ENCODE measurements at places on chromosomes 3 and 15. TPM values are rescaled to one million over a fixed set of nuclear protein-coding genes. Genes with fewer than 3 reads are reported as not detected.

TRIM71 gene
- not detected for total RNA-seq

TERB2 gene
- not detected for total RNA-seq

FOXP1 gene
- total RNA-seq, result 537 TPM

GHRL gene
- total RNA-seq, result 1.3 TPM

MUC4 gene
- 0.07 TPM for total RNA-seq

DIS3L gene
- 39.2 TPM for total RNA-seq

DNA sequence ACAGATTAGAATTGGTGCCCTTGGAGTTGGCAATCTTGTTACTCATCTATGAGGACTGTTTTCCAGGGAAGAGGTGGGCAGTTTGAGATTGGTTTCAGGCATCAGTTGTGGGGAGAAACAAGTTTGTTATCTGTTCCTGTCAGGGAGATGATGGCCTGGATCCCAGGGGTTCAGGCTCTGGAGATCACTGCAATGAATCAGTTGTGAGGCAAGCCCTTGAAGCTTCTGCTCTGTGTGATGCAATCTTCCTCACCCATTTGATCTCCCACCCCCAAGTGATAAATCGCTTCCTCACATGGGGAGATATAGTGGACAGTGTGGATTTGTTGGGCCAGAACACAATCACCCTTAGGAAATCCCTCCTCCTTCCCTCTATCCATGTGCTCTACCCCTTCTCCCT is 276.6 kb upstream of the LRTM1 start:
- H3K36me3 ChIP-seq, result no peaks in the 10 kb centered on the region
- H3K27ac ChIP-seq, result no peak overlapping the region
- H3K4me1 ChIP-seq, result no peaks in the 10 kb centered on the region
- no peak overlapping the region for H3K4me3 ChIP-seq
- no peaks in the 10 kb centered on the region for H3K27me3 ChIP-seq
- no peak for DNase-seq

DNA sequence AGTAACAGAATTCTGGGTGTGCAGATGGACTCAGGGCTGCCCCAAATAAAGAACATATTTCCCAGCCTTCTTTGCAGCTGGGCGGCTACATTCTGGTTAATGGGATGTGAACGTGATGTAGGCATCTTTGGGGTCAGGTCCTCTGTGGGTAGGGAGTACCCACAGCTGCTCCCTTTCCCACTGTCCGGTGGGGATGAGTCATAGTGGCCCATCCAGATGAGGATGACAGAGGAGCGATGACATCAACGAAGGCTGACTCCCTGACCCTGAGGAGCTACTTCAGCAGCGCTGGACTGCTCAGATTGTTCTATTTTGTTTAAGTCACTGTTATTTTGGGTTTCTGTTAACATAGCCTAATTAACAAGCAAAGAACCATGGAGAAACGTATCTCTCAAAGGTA is 38.0 kb downstream of the SRPRB start:
- H3K36me3 ChIP-seq, result no peaks in the 10 kb centered on the region
- no peak overlapping the region for H3K27ac ChIP-seq
- no peaks in the 10 kb centered on the region for H3K4me1 ChIP-seq
- H3K4me3 ChIP-seq, result no peak overlapping the region
- H3K27me3 ChIP-seq, result no peaks in the 10 kb centered on the region

GRCh38 chr15:101498717-101499480 is 9.4 kb upstream of the PCSK6 start:
- H3K4me3 ChIP-seq, result no peak overlapping the region
- H3K4me1 ChIP-seq, result peaks cover 3% of the 10 kb centered on the region
- H3K27ac ChIP-seq, result no peak overlapping the region
- DNase-seq, result no peak
- H3K27me3 ChIP-seq, result peaks cover 3% of the 10 kb centered on the region
- H3K36me3 ChIP-seq, result no peaks in the 10 kb centered on the region

DNA sequence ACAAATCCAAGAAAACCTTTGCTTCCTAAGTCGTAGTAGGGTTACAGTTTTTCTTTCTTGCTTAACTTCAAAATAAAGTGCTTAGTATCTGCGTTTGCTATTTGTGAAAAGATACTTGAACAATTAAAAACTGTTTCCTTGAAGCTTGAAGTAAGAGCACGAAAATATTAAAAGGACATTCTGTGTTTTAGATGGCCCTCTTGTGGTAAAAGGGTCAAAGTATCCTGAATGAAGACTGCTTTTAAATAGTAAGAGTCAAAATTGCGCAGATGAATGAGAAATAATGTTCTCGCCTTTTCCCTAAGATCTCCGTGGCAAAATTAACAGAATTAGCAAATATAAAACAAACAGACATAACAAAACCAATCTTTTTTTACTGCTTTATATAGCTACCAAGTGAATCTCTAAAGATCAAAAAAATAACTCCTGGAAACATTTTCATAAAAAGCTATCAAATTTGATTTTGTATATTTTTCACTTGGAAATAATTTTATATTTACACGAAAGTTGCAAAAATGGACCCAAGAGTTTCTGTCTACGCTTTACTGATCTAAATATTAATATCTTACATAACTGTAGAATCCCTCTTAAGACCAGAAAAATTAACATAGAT is 175.4 kb downstream of the MBNL1 start:
- no peaks in the 10 kb centered on the region for H3K27me3 ChIP-seq
- no peak overlapping the region for H3K4me3 ChIP-seq
- H3K27ac ChIP-seq, result peak overlapping the region; percentile 50
- peaks cover 9% of the 10 kb centered on the region for H3K36me3 ChIP-seq

DNA sequence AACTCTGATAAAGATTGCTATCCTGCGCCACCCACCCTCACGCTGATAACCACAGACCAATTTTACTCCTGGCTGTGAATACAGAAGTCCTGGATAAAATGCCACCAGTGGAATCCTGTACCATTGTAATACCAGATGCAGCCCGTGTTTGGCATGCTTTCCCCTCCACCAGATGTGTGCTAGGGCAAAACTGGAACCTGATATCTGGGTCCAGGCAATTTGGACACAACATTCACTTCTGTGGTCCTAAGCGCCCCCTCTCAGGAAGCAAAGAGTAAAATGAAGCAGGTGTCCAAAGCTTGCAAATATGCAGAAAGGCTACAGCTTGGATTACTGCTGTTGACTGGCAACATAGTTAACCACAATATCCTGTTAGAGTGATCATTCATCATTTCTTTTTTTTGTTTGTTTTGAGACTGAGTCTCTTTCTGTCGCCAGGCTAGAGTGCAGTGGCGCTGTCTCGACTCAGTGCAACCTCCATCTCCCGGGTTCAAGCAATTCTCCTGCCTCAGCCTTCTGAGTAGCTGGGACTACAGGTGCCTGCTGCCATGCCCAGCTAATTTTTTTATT is 32.8 kb downstream of the LOXL1 start:
- peaks cover 12% of the 10 kb centered on the region for H3K4me1 ChIP-seq
- H3K36me3 ChIP-seq, result no peaks in the 10 kb centered on the region
- H3K4me3 ChIP-seq, result no peak overlapping the region
- no peaks in the 10 kb centered on the region for H3K27me3 ChIP-seq
- peak overlapping the region; percentile 14 for H3K27ac ChIP-seq

DNA sequence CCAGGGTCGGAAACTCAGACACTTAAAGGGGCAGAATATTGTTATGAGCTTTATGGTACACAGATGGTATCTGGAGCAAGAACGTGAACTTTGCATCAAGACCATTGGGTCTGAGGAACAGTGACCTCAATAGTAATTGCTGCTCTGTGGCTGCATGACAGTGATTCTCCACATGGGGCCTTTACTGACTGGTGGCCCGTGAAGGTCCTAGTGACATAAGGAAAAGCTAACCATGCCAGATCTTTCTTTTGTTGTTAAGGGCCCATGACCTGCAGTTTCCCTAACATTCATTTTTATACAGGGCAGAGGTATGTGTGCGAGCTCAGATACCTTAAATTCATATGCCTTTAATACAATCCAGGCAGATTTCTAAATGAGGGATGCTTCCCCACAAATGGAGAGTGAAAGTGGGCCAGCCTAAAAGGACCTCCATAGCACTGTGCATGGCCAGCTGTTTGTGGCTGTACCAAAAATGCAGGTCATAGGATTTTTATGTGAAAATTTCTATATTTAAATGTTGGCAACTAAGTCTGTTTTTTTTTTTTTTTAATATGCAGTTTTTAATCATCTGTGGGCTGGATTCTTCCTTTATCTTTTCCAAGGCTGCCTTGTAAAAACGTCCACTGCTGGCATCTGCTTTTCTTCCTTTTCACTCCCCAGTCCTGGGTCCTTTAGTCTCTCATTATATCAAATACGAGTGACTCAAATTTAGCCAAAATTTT is 188.0 kb upstream of the IL12A start:
- H3K4me3 ChIP-seq, result no peak overlapping the region
- H3K4me1 ChIP-seq, result no peaks in the 10 kb centered on the region
- no peaks in the 10 kb centered on the region for H3K27me3 ChIP-seq
- H3K36me3 ChIP-seq, result no peaks in the 10 kb centered on the region

GRCh38 chr3:146342989-146343388 is 92.1 kb upstream of the PLSCR4 start:
- H3K4me3 ChIP-seq, result no peak overlapping the region
- no peak for DNase-seq
- H3K27me3 ChIP-seq, result no peaks in the 10 kb centered on the region
- H3K4me1 ChIP-seq, result no peaks in the 10 kb centered on the region
- no peaks in the 10 kb centered on the region for H3K36me3 ChIP-seq
- no peak overlapping the region for H3K27ac ChIP-seq

DNA sequence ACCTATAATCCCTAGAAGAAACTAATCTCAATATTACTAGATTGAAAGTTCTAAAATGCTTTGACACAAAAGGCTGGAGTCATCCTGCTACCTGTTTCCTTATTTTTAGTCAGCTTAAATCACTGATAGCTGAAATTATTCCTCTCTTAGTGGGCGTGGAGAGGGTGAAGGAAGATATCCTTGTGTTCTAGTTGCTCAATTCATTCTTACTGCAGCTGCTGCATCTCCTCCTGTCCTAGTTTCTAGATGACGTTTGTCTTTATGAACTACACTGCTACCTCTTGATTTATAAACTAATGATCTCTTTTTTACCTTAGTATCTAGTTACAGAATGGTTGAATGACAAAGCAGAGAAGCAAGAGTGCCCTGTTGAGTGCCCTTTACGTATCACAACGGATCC is 50.7 kb downstream of the SETD5 start:
- no peaks in the 10 kb centered on the region for H3K27me3 ChIP-seq
- H3K36me3 ChIP-seq, result peaks cover 81% of the 10 kb centered on the region
- H3K4me3 ChIP-seq, result no peak overlapping the region
- H3K27ac ChIP-seq, result no peak overlapping the region

DNA sequence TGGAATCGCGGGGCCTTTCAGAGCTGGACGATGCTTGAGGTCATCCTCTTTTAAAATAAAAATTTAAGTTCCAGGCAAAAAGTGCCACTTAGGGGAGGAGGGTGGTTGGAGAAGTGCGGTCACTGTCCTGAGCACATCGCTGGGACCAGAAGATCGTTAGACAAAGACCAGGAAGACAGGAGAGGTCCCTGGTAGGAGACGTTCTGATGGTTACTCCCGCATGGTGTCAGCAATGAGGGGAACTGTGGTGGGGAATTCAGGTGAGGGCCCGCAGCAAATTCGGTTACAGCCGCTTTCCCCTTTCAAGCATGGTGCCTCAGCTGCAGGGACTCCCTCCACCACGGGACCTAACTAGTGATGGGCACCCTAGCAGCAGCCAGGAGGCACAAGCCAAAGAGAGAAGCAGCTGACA is 1.0 kb upstream of the ISY1 start:
- DNase-seq, result peak; percentile 41
- peak overlapping the region; percentile 98 for H3K27ac ChIP-seq
- peak overlapping the region; percentile 79 for H3K4me3 ChIP-seq
- H3K4me1 ChIP-seq, result peaks cover 24% of the 10 kb centered on the region
- H3K27me3 ChIP-seq, result no peaks in the 10 kb centered on the region
- H3K36me3 ChIP-seq, result peaks cover 30% of the 10 kb centered on the region

GRCh38 chr3:23739536-23739935 is 66.2 kb upstream of the UBE2E1 start:
- no peaks in the 10 kb centered on the region for H3K27me3 ChIP-seq
- H3K36me3 ChIP-seq, result no peaks in the 10 kb centered on the region
- DNase-seq, result no peak

DNA sequence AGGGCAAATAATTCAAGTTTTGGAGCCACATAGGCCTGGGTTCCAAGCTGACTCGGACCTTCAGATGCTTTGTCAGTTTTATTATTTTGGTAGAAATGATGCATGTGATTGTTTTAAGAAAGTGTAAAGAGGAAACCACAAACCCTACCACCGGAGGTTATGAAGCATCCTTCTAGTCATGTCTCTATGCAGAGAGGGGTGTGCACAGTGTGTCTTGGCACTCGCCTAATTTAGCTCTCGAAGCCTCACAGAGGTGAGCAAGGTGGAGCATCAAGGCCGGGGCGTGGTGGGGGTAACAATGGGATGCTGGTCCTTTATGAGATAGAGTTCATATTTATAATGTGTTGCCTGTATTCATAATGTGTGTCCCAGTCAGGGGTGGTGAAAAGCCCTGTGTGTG is 63.7 kb upstream of the SMAD6 start:
- peaks cover 6% of the 10 kb centered on the region for H3K4me1 ChIP-seq
- no peaks in the 10 kb centered on the region for H3K36me3 ChIP-seq
- H3K4me3 ChIP-seq, result no peak overlapping the region

- no peak for DNase-seq
- H3K27ac ChIP-seq, result no peak overlapping the region
- H3K27me3 ChIP-seq, result no peaks in the 10 kb centered on the region
- H3K4me1 ChIP-seq, result no peaks in the 10 kb centered on the region
Measured at GRCh38 chr15:80893777-80894176, 95.8 kb downstream of the MESD start.

- DNase-seq, result no peak
- no peaks in the 10 kb centered on the region for H3K27me3 ChIP-seq
- no peaks in the 10 kb centered on the region for H3K4me1 ChIP-seq
- H3K4me3 ChIP-seq, result no peak overlapping the region
- H3K36me3 ChIP-seq, result no peaks in the 10 kb centered on the region
- H3K27ac ChIP-seq, result no peak overlapping the region
Measured at GRCh38 chr3:120203016-120203415, 82.0 kb downstream of the GPR156 start.
